ENCODE measurements at places on chromosomes 16 and 17.

- DNase-seq, result no peak
These were observed 349.2 kb upstream of the HSBP1 start for GRCh38 chr16:83458612-83459011.

DNA sequence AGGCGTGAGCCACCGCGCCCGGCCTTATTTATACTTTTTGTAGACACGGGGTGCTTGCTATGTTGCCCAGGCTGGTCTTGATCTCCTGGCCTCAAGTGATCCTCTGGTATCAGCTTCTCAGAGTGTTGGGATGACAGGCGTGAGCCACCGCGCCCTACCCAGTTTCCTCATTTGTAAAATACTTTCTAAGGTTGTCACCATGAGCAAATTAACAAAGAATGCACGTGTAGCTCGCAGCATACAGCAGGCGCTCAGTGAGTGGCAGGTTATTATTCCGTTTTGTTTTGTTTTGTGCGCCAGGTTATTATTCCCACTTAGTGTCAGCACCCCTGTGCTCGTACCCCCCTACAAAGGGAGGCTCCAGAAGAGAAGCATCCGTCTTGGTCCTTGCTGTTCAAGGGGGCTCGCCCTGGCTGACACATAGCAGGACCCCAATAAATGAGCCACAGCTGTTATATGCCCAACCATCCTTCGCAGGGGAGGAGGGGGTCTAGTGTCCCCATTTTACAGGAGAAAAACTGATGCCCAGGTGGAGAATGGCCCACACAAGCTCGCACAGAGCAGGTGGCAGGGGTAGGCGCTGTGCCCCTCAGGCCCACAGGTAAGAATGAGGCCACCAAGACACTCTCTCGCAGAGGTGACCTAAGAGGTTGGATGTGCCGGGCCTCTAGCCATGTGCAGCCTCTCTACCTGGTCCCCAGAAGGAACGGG, 686 bp upstream of the MIEF2 start:
- peak; percentile 8 for DNase-seq

GRCh38 chr16:87424266-87424665, 32.1 kb downstream of the MAP1LC3B start:
- no peak for DNase-seq

DNA sequence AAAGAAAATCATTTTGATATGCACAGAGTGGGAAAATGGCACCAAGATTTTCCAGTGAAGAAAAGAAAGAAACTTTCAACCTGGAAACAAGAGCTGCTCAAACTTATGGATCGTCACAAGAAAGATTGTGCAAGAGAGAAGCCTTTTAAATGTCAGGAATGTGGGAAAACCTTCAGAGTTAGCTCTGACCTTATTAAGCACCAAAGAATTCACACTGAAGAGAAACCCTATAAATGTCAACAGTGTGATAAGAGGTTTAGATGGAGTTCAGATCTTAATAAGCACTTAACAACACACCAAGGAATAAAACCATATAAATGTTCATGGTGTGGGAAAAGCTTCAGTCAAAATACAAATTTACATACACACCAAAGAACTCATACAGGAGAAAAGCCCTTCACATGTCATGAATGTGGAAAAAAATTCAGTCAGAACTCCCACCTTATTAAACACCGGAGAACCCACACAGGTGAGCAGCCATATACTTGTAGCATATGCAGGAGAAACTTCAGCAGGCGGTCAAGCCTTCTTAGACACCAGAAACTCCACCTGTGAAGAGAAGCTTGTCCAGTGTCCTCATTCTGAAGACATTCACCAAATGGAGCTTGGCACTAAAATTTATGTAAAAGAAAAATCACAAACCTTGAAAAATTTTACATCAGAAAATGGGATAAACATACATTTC, 12.2 kb downstream of the ZNF75A start:
- no peak for DNase-seq

- DNase-seq, result no peak
These were observed 1.3 kb downstream of the NF1 start for GRCh38 chr17:31096106-31096436.

- no peak for DNase-seq
These were observed 13.0 kb downstream of the ALOX15B start for GRCh38 chr17:8051831-8052230.

DNA sequence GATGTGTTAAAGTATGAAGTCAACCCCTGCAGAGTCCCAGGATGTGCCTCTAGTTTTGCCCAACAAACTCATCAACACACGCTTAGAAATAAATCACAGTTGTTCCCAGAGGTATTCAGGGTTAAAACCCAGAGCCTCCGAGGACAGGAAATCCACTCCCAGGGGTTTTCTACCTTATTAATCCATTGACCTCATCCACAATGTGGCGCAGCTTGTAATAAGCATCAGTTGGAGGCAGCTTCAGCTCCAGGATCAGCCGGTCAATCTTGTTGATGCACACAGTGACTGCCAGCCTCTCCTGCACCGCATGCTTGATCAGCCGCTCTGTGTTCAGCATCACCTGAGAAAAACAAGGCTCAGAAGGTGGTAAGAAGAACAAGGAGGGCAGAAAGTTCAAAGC, 23.5 kb downstream of the EFTUD2 start:
- DNase-seq, result no peak

- no peak for DNase-seq
These were observed 365.4 kb downstream of the XYLT1 start for GRCh38 chr16:17105239-17105797.

GRCh38 chr16:85418978-85419491, 194.1 kb upstream of the GSE1 start:
- DNase-seq, result no peak

Data from suppressor macrophage (primary cell).